Stimulated activated CD4-positive, alpha-beta T cell treated with anti-CD3 and anti-CD28 coated beads, Interleukin-15, amount 100 ng/mL, for 24 hours (primary cell): ENCODE measurements at places on chromosomes 12 and 14.

- no peak for DNase-seq
Observed at GRCh38 chr12:33942172-33942571, 80.1 kb upstream of the ALG10 start.

DNA sequence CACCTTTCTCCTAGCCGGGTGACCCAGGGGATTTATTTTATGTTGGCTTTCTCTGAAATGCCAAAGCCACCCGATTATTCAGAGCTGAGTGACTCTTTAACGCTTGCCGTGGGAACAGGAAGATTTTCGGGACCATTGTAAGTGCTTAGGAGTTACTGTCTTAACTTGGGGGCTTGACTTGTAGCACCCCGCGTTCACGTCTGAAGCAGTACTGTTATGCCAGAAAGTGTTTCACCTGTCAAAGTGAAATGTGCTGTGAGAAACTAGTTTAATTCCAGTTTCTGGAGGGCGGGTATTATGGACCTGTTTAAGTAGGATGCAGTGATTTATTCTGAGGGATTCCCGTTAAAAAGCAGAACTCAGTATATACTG lies 218 bp downstream of the LYSET start:
- no peak for DNase-seq

DNA sequence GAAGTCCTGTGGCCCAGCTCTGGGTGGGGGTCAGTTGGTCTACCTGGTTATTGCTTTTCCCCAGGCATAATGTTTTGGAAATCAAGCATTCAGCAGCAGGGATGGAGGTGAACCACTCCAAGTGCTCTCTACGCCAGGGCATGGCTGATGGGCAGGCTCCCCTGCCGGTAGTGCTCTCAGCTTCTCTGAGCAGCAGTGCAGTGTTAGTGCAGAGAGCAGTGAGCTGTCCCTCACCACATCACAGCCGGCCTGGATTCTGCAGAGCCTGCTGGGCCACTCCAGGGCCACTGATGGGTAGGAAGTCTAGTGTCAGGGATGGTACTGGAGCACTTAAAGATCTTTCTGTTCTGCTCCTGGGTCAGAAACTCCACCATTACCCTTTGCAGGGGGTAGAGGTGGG lies 151.1 kb downstream of the CALM1 start:
- DNase-seq, result no peak

GRCh38 chr14:80624581-80624980 lies 317.0 kb downstream of the CEP128 start:
- DNase-seq, result no peak

- peak; percentile 14 for DNase-seq
Observed at GRCh38 chr12:64714551-64714968, 44.6 kb downstream of the GNS start.

GRCh38 chr14:34554540-34555250 lies 15.2 kb upstream of the EAPP start:
- DNase-seq, result no peak

DNA sequence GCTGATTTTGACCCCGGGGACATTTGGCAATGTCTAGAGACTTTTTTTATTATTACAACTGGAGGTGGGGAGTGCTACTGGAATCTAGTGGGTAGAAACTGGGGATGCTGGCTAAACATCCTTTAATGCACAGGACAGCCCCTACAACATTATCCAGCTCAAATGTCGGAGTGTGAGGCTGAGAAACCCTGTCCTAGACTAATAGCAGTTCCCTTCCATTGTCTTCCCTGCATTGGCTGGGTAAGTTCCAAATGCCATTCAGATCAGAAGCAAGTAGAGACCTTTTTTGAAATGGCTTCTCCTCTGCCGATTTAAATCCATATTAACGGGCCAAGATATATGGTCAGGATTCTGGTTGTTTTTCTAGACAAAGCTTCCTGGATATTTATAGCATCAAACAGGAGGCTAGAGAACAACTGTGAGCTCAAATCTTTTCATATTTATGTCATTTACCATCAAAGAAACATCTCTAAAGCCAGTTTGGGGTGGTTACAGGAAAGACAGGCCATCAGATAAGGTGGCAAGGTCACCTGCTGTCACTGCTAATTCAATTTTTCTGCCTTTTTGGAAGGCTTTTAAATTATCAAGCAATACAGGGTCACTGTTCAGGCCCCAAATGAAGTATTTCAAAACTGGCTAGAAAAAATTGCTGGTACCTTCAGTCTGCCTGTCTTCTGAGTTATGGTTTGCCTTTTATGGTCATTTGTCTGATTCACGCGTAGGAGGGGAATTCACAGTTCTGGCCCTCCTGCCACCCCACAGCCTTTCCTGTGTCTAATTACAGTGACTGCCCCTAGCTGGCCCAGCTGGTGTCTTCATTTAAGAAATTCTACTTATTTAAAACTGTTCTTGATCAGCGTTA lies 20.1 kb upstream of the AKAP5 start:
- peak; percentile 48 for DNase-seq

GRCh38 chr12:82555699-82556098 lies 131.0 kb upstream of the TMTC2 start:
- DNase-seq, result no peak

GRCh38 chr12:34597548-34598351 lies 575.5 kb downstream of the ALG10 start:
- no peak for DNase-seq
